ENCODE measurements at places on chromosomes 5 and 9. TPM values are rescaled to one million over a fixed set of nuclear protein-coding genes. Genes with fewer than 3 reads are reported as not detected.

Gene PCDHGB3
- 0.54 TPM for total RNA-seq

Gene PCDHGB1
- 4.9 TPM for total RNA-seq

Gene IL4
- total RNA-seq: not detected

Gene STKLD1
- not detected for total RNA-seq

Gene FUT7
- not detected for total RNA-seq

Gene CDH6
- total RNA-seq: 5.8 TPM

Gene DUSP1
- 80.5 TPM for total RNA-seq

DNA sequence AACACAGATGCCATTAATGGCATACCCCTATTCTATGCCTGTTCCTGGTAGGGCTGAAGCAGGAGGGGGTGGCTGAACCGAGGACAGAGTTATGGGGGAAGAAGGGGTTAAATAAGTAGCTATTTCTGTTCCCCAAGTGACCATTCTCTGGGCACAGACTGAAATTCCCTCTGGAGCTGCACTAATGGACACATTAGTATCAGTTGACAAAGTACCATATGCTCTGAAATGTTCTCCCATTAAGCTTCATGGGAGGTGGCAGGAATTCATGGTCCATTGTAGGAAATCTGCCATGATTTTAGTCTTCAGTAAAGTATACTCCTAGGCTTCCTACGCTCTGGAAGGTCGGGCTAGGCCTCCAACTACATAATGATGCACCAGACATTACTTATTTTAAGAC lies 10.5 kb upstream of the FRMPD1 start:
- no peak for DNase-seq

DNA sequence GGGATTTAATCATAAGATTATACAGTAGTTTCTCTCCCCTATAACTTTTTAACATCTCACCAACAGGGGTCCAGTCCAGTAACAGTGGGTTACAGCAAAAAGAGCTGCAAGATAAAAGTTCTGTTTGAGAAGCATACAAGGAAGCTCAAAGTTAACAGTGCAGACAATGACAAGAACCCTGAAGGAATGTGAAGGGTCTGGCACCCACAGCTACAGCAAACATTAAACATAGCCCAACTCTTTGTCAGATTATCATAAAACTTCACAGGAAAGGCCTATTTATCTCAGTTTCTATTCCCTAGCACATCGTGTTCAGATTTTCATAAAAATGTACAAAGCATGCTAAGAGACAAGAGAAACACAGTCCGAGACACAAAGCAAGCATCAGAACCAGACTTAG lies 309.4 kb downstream of the DIRAS2 start:
- no peak for DNase-seq

GRCh38 chr5:94715768-94716167 lies 97.3 kb downstream of the SLF1 start:
- no peak for DNase-seq

DNA sequence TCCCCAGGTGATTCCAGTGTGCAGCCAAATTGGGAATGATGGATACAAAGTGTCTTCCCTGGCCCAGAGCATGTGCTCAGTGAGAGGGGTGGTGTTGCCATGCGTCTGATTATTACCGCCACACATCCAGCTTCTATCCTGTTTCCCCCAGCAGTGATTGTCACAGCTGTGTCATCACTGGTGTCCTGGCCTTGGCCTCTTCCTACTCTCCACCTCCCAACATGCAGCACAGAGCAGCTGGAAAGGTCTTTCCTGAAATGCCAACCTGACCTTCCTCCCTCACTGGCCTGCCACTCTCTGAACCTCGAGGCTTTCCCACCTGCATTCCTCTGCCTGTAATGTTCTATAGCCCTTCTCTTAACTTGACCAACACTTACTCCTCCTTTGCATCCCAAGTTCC lies 60.0 kb downstream of the TMOD1 start:
- DNase-seq: no peak

DNA sequence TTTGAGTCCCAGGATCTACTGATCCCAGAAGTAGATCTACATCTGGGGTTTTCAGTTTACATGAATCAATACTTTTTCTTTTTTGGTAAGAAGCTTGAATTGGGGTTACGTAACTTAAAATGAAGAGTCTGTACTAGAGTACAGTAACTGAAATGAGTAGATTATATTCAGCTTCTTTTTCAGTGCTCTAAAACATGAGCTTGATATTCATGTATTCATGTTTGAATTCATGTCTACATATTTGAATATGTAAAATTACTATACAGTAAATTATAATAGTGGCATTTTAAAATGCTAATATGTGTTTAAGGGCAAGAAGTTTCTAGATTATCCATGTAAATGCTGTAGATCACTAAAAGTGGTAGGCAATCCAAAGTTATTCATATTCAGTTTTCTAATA lies 14.8 kb downstream of the POU5F2 start:
- no peak for DNase-seq

DNA sequence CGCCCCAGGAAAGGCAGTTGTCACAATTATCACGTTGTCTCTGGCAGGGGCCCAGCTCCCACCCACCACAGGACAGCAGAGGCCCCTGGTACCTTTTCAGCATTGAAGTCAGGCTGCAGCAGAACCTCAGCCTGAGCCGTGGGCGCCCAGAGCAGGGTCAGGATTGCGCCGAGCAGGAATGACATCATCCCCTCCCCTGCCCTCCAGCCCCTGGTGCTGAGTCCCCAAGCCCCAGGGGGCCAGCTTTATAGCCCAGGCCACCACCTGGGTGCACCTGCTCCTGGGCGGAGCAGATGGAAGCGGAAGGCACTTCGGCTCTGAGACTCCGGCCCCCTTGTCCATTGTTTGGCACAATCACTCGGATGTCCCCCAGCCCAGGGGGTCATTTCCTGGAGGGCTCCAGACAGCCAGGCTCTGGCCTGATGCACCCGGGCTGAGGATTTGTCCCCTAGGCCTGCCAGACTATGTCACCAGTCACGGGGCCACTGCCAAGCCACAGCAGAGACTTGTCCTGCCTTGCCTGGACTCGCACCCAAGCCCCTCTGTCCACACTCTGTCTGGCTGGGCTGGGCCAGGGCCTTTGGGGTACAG lies at the start of gene LCN15:
Gene LCN15 (minus strand): TSS at position 218 of the 591 bp plus-strand sequence. CDS start 30 bp downstream, at position 188.
- no peak for DNase-seq

DNA sequence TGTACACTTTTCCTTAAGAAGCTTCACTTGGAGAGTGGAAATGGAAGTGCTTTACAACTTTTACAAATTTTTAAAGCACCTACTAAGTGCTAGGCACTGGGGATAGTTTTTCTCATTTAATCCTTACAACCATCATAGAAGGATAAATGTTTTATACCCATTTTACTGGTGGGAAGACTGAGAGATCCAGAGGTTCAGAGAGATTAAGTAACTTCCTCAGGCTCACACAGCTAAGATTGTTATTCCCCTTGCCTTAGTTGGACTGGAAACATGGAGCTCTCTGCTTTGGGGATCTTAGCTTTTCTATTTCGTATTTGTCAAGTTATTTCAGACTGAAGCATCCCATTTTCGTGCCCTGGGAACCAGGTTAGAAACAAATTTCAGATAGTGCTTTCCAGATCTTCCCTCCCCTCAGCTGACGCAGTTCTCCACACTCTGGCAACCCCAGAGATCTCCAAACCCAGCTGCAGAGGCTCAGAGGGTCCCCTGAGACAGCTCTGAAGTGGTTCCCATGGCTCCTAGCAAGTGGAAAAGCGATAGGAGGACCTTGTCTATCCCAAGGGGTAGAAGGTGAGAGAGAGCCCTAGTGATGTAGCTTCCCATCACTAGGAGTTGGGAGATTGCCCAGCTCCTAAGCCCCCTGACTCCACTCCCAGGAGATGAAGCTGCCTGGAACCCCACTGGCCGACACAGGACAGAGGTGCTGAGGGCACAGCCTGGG lies 16.2 kb upstream of the GABBR2 start:
- no peak for DNase-seq

DNA sequence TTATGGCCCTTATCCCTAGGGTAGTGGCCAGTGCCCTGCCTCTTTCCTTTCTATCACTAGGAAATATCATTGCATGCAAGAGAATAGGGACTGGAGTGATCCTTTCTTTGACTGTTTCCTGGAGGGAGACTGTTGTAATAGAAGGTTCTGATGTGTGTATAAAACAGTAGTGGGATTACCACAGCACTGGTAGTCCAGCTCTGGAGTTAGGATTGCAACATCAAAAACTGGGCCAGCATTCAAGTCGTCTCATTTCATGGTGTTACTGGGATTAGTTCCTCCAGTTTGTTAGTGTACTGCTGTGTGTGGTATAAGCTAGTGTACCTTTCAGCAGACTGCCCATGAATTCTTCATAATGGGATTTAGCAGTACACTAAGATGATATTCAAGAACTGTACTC lies 45.8 kb downstream of the KIAA1958 start:
- DNase-seq: peak; percentile 61

DNA sequence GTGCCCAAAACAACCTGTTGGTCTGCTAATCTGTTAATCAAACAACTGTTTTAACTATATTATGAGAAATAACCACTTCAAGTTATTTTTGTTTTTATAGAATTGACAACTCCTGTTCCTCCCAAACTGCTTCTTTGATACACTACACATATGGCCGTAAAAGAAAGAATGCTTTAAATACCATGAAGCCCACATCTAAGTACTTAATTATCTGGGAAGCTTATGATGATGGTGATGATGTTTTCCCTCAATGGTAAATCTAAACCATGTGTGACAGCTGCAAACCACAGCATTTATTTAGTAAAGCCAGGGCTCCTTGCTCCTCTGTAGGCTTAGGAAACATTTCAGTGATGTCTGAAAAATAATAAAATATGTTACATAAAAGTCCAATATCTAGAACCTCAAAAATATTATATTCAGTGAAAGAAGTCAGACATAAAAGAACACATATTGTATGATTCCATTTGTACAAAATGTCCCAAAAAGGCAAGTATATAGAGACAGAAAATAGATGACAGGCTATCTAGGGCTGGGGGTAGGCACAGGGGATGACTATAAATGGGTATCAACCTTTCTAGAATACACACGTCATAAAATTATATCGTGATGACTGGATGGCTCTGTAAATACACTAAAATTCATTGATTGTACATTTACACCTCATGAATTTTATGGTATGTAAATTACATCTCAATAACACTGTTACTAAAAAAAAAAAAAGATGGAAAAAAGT lies 154.1 kb downstream of the EFNA5 start:
- DNase-seq: peak; percentile 29

DNA sequence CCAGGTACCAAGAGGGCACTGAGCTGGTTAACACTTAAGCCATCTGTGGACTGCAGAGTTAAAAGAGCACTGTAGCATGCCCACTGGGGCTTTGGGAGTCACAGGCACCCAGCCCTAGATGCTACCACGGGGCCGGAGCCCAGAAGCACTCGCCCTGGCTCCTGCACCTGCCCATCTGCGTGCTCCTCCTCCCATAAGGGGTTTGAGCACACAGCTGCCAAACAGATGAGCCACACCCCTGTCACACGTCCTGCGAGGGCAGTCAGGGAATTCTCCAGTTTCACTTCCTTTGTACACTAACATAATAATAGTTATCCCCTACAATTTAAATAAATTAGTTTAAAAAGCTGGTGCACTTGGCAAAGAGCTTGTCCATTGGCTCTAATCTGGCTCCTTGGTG lies 4.5 kb upstream of the PCA3 start:
- DNase-seq: no peak

- no peak for DNase-seq
Measured at GRCh38 chr9:107721705-107722245, 232.2 kb upstream of the KLF4 start.

GRCh38 chr5:2017540-2018389 lies 135.0 kb upstream of the IRX4 start:
- DNase-seq: peak; percentile 4

- DNase-seq: peak; percentile 24
Measured at GRCh38 chr9:70594386-70594944, 180.0 kb upstream of the KLF9 start.

GRCh38 chr5:51227963-51228470 lies 155.2 kb upstream of the ISL1 start:
- no peak for DNase-seq

GRCh38 chr5:165881259-165881658 lies 2375.8 kb downstream of the MAT2B start:
- no peak for DNase-seq

DNA sequence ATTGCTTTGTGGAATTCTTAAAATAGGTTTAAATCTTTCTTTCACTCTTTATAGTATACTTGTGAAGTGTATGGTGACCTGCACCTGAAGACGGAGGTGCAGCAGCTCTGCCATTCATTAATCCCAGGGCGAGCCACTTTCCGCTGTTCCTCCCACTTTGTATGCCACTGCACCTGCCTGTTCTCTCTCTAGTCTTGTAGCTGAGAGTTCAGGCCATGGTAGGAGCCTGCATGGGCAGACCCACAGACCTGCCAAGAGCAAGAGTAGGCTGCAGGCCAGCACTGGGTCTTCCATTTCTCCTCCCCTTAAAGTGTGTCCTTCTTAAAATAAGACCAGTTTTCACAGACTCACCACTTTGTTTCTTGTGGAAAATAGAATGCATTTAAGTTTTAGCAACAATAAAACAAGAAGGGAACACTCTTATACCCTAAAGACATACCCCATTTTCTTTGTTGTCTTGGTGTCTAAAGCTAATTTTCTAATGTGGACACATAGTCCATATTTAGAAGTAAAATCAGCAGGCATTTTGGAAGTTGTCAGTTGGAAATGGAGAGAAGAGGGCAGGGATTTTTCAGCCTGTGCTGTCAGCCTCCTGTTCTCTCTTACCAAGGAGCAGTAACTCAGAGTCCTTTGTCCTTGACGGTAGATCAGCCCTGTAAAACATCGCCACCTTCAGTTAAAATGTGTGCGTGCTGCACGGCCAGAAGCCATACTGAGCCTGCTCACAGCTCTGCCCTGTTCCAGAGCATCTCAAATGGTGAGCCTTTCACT lies 103.2 kb downstream of the SNCAIP start:
- DNase-seq: peak; percentile 46

Data from M059J (cell line).